ENCODE measurements at places on chromosomes 3 and 15.

- DNase-seq: no peak
Observed at GRCh38 chr3:117128133-117128532, 418.6 kb downstream of the TUSC7 start.

DNA sequence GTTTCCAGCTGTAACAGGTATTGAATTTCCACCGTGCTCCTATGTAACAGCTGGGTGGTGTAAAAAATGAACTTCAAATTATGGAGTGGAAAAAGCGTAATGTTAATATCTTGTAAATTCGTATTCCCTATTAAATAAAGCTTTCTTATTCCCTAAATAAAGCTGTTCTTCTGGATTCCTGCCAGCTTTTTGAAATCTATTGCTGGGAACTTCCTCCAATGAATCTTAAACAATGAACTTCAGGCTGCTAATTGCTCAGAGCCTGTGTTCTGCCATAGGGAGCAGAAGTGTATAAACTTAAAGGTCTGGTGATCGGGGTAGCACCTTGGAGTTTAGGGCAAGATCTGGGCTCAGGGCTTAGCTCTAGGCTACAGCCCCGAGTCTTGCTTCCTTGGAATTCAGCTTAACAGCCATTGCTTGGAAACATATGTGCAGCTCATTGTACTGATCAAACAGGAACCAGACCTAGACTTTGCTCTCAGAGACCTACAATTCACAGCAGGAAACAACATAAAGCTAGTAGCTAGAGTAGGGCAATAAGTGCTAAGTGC, 1.4 kb downstream of the ARL14 start:
- DNase-seq: no peak

DNA sequence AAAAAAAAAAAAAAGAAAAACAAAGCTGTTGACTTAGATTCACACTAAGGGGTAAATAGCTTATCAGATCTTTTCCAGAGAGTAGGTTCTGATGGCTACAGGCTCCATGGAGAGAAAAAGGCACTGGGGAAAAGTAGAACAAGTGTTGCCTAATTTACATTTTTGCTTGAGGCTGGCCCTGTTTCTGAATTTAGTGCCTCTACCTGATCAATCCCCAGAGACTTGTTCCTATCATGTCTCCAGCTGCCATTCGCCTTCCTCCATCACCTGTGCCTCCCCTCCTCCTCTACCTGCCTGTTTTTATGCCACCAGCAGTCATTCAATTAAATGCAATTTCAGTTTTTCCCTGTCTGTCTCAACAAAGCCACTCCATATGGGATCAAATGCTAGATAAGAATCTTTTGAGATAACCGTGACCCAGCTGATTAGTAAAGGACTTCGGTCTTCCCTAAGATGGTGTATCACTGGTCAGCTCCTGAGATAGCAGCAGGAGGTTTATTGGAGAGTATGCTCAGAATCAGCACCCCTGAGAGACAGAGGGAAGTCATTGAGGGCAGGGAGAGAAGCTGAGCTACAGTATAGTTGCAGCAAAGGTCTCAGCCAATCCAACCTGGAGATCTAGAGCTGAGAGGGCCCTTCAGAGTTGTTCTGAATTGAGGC, 88.1 kb upstream of the GADL1 start:
- no peak for DNase-seq

- DNase-seq: no peak
Observed at GRCh38 chr15:101641894-101642293, 10.3 kb downstream of the TM2D3 start.

GRCh38 chr3:56815589-56815988, 13.8 kb upstream of the ARHGEF3 start:
- DNase-seq: no peak

- DNase-seq: peak; percentile 96
Observed at GRCh38 chr3:50154840-50155490, at the start of gene SEMA3F. Gene SEMA3F, plus strand, starts transcription at chr3:50155324. Its CDS starts 4,299 bp downstream, at chr3:50159623.

- DNase-seq: no peak
Observed at GRCh38 chr3:157543501-157544035, 40.4 kb upstream of the VEPH1 start.

GRCh38 chr3:56253941-56254665, 214.2 kb downstream of the ERC2 start:
- no peak for DNase-seq

DNA sequence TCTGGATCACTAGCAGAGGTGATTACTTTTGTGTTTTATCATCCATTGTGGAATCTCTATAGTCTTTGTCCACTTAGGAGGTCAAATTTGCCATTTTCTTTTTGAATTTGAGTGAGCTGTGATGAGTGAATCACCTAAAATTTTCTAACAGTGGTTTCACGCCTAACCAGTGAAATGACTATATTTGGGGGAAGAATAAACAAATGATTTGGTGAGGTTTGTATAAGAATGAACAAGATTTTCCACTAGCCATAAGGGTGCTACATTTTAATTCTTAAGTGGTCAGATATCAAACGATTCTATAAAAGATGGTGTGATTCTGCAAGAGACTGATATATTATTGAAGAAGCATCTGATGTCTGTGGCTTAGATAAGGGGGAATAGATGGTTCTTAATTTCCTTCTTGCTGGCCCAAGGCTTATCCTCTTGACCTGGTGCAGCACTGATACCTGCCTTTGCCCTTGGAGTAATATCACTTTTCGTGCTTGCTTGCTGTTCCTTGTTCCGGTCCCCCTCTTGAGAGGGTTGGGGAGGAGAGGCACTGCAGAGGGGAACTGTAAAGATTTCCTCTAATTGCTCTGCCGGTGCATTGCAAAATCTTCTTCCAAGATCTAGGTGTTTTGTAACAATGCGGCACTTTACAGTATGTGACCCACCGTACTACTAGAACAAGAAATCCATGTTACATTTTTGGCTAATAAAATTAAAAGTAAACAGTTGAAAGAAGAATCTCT, 14.5 kb downstream of the C3orf20 start:
- DNase-seq: no peak

DNA sequence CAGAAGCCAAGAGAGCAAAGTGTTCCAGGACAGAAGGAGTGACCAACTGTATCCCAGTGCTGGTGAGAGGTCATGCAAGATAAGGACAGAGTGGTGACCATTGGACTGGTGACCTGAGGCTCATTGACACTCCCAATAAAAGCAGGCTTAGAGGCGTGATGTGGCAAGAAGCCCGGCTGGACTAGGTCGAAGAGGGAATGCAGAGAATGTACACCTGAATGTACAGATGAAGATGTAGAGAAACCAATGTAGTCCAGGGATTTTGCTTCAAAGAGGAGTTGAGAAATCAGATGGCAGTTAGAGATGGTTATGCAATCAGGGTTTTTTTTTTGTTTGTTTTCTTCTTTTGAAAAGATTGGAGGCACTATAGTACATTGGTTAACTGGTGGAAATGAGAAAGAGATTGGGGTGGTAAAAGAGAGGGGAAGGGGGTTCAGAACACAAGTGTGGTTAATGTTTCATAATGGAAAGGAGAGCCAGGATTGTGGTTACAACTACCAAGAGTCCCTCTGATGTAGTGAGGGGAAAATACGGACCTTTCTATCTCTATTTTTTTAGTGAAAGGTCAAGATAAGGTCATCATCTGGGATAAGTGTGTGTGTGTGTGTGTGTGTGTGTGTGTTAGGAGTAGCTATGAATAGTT, 23.3 kb downstream of the ST3GAL6 start:
- DNase-seq: no peak

GRCh38 chr15:34616613-34617012, 33.2 kb upstream of the GOLGA8B start:
- no peak for DNase-seq

- no peak for DNase-seq
Observed at GRCh38 chr3:36991923-36992805, 767 bp downstream of the EPM2AIP1 start.

DNA sequence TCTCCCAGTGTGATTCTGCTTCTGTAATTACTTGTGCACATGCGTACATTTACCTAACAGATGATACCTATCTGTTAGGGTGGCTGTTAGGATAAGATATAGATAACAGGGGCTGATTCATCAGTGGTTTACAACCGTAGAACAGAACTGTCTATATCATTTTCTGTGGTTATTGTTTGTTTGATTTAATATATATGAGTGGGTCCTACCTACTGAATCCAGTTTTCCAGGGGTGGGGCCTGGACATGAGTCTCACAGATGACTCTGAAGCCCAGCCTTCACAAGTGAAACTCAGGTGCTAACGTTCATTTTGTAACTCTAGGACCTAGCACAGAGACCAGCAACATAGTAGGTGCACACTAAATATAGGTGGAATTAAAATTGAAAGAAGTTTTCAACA, 10.4 kb upstream of the ACAP2 start:
- no peak for DNase-seq

DNA sequence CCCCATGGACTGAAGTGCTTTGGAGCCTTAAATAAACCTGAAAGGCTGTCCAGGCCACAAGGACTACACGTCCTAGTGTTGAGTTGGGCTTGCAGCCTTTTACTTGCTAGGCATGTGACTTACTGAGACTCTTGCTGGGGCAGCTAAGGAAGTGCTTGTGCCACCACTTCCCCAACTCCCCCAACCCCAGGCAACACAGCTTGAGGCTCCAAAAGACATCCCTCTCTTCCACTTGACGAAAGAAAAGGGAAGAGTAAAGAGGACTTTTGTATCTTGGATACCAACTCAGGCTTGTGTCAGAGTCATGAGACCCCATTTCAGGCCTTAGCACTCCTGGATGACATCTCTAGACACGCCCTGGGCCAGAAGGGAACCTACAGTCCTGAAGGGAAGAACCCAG, 109.8 kb downstream of the XRN1 start:
- DNase-seq: no peak
